ENCODE measurements at places on chromosomes 12 and 14. TPM values are rescaled to one million over a fixed set of nuclear protein-coding genes. Genes with fewer than 3 reads are reported as not detected.

Gene USP30
- total RNA-seq, result 4.3 TPM

Gene IL23A
- not detected for total RNA-seq

Gene PPP1R36
- total RNA-seq, result 0.85 TPM

Gene KRT83
- not detected for total RNA-seq

Gene CLEC4C
- not detected for total RNA-seq

Gene MIP
- not detected for total RNA-seq
